Heart right ventricle (tissue), 16 donors: ENCODE measurements at places on chromosomes 7 and 10.

- DNase-seq = no peak
These were observed 27.3 kb upstream of the CABCOCO1 start for GRCh38 chr10:61635471-61635870.

- DNase-seq = no peak
These were observed 121.8 kb downstream of the CAMK1D start for GRCh38 chr10:12471135-12471534.

DNA sequence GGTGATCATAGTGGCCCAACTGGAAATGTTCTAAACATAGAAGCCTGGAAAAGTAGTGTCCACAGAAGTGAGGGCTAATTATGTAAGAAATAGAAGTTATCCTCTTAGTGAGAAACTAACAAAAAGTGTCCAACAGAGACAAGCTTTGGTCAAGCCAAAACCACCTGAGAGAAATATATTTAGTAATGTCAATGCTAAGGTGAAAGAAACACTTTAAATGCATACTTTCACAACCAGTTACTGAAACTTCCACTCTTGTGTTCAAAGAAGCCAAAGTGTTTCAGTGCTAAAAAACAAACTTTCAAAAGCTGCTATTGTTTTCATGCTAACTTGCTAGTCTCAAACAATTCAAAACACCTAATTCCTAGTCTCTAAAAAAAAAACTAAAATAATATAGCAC, 18.1 kb downstream of the RAB11FIP2 start:
- DNase-seq = no peak

- DNase-seq = no peak
These were observed 4.2 kb downstream of the ITIH5 start for GRCh38 chr10:7662522-7662921.

DNA sequence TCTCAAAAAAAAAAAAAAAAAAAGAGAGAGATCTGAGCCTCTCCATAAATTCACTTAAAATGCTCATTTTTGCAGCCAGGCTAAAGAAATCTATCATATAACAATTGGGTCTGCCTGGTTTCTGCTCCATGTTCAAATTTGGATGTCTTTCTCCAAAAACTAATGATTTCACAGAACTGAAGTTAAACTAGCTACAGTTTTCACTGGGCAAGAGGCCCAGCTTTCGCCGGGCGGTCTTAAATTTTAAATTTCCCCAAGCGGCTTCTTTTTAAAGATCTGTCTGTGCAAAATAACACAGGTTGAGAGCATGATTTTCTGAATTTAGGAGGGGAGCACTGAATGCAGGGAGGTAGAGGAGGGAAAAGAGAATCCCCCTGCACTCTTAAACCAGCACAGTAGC, 603.4 kb downstream of the KCNMA1 start:
- no peak for DNase-seq

- no peak for DNase-seq
These were observed 14.3 kb downstream of the MDH2 start for GRCh38 chr7:76062254-76062653.

DNA sequence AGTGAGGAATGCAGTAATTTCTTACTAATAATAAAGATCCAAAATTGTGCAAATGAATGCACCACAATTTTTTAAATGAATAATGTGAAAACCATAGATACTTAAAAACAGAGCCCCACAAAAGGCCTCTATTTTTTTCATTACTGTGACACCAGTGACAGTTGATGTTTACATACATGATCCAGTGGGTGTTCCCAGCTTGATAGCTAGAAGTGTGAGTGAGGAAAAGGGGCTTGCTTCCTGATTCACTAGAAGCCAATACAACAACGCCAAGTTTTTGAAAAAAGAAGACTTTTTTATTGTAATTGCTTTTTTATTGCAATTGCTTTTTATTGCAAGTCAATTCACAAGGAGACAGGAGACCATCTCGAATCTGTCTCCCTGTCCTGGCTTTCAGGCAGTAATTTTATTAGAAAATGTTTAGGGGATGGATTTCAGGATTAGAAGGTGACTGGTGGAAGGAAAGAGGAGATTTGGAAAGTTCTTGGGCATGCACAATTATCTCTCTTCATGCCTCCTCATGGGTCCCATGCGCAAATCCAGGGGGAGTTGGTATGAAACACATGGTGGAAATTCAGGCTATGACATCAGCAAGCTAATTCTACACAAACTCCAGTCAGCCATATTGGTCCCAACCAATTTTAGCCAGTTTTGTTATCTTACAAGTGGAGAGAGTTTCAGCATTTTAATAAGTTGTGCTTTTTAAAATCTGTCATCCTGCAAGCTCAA, 44.4 kb upstream of the ZNF438 start:
- DNase-seq = no peak

DNA sequence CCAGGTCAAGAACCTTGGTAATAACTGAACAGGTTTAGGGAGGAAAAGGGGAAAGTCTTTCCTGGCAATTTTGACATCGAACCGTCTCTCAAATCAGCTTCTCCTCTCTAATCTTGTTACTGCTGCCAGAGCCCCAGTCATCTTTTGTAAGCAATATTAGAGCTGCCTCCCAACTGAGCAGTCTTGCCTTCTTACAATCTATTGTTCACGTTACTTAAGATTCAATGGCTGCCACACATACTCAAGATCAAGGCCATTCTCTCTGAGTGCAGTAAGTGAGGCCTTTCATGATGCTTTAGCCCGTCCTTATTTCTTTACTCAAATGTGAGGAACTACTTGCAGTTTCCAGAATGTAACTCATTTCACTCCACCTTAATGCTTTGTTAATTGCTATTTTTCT, 12.4 kb downstream of the NET1 start:
- no peak for DNase-seq

DNA sequence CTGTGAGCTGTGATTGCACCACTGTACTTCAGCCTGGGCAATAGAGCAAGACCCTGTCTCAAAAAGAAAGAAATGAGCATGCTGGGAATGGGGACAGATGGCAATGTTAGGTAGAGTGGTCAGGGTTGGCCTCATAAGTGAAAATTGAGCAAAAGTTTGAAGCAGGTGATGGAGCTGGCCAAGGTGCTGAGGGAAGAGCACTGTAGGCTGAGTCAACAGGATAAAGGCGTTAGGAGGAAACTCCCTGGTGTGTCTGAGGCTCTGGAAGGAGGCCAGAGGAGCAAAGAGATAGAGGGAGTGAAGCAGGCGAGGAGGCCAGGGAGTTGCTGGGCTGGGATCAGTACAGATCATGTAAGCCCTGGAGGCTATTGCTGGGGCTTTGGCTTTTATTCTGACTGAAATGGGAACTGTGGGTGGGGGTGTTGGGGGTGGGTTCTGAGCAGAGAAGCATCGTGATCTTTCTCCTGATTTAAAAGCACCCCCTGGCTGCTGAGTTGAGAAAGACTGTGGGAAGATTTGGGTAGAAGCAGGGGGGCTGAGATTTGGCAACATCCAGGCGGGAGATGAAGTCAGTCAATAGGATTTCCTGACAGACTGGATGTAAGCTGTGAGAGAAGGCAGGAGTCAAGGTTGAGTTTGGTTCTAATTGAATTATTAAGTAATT, 52.5 kb upstream of the VKORC1L1 start:
- DNase-seq = no peak

- no peak for DNase-seq
These were observed 6.0 kb upstream of the TAS2R38 start for GRCh38 chr7:141979568-141979967.
